Choroid plexus epithelial cell (primary cell): ENCODE measurements at places on chromosomes 3 and 15.

DNA sequence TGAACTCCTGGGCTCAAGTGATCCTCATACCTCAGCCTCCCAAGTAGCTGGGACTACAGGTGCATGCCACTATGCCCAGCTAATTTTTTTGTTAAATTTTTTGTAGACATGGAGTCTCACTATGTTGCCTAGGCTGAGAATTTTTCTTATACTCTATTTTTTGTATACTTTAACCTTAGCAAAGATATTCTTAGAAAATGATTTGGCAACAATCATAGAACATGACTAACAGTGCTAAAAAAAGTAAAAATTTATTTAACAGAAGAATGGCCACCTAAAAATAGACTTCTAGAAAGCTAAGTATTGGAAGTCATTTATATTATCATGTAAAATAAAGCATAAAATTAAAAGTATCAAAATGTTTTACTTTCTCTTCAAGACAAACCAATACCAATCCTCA, 322.3 kb downstream of the PLCL2 start:
- DNase-seq = no peak

GRCh38 chr3:146589899-146590508, 15.1 kb downstream of the PLSCR5 start:
- DNase-seq = peak; percentile 82

DNA sequence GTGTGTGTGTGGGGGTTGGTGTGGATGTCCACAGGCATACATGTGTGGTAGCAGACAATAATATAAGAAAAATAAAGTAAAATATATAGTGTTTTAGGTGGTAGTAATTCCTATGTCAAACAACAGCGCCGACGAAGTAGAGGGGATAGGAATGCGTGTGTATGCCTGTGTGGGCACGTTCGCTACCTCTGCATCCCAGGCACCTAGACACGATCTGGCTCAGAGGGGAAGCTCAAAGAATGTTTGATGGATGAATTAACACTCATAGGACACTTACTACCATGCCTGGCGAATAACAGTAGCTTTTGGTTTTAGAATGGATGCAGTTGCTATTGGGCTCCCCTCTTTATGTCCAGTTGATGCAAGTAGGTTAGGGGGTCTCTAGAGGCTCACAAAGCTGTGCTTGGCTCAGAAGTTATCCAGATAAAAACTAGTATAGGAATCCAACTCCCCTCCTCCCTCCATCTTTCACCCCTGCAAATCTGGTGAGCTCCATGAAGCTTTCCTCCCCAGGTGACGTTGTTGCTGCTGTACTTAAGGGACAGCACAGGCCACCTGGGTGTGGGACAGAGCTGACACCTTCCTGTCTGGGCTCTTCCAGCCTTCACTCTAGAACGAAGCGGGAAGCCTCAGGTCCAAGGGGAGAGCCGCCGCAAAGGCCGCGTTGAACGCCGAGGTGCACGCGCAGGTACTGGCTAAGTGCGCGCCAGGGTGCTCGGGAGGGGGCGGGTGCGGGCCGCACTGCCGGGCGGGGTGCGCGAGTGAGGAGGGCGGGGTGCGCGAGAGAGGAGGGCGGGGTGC, 192.6 kb upstream of the LYSMD4 start:
- peak; percentile 6 for DNase-seq

DNA sequence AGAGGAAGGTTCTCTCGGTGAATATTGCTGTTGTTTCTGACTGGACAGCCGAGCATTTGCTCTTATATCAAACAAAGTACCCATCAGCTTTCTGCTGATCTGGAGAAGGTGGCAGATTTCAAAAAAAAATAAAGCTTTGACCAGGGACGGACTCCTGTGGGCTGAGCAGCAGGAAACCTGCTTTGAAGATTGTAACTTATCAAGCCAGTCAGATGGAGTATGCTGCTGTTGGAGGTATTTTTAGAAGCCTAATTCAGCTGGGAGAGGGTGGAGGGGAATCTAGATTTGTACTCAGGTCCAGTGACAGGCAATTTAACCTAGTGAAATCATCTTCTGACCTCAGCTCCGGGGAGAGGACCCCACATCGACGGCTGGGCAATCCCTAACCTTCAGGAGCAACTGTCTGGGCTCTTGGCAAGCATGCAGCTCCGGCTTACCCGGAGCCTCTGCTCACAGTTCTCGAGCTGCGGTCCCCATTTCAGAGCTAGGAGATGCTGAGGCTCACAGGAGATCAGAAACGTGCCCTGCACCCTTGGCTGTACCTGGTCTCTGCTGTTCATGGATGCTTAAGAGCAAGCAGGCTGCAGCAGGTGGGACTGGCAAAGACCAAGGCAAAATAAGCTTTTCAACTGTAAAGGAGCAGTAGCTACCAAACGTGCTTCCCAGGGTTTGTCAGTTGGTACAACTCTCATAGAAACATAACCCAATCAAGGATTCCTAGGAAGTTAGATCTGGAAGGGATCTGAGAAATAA, 89.3 kb upstream of the ST8SIA2 start:
- no peak for DNase-seq

- DNase-seq = no peak
Measured at GRCh38 chr3:94561094-94561493, 498.2 kb downstream of the NSUN3 start.

GRCh38 chr3:152272771-152273242, 4.1 kb downstream of the MBNL1 start:
- peak; percentile 89 for DNase-seq

DNA sequence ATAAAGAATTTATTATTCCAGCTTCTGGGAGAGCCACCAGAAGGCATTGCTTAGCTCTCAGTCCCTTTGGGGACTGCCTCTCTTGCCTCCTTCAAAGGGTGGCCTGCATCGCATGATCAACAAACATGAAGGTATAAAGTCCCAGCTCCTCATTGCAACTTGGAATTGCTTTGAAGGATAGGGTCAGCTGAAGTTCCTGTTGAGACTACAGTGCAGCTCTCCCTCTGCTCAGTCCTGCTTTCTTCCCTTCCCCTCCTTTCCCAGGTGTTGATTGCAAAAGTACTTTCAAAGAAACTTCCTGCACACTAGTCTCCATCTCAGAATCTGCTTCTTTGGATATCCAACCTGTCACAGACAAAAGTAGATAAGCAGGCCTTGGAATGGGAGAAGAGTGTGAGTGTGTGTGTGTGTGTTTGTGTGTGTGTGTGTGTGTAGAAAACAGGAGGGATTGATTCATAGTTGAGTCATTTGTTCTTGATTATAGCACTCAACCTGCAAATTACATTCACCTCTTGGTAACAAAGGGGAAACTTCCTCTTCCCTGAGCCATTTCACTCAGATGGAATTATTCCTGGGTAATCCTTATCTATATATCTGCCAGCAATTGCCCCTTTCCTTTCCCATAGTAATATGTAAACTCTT, 13.7 kb downstream of the CCR8 start:
- DNase-seq = no peak

GRCh38 chr3:120415756-120416155, 35.0 kb downstream of the FSTL1 start:
- DNase-seq = no peak

GRCh38 chr3:12308517-12308916, 19.6 kb downstream of the PPARG start:
- DNase-seq = peak; percentile 95

DNA sequence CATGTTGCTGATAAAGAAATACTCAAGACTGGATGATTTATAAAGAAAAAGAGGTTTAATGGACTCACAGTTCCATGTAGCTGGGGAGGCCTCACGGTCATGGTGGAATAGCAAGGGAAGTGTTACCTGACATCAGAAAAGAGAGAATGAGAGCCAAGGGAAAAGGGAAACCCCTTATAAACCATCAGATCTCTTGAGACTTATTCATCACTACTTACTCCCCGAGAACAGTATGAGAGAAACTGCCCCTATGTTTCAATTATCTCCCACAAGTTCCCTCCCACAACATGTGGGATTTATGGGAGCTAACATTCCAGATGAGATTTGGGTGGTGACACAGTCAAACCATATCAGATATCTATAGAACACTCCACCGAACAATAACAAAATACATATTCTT, 904.6 kb downstream of the PDCD6IP start:
- no peak for DNase-seq

- no peak for DNase-seq
Measured at GRCh38 chr3:127546970-127547733, 43.4 kb downstream of the TPRA1 start.
